Stimulated activated CD4-positive, alpha-beta T cell treated with anti-CD3 and anti-CD28 coated beads, TNF-alpha, amount 100 ng/mL, for 4 hours (primary cell): ENCODE measurements at places on chromosomes 13 and 19.

GRCh38 chr19:40465025-40465556 lies 454 bp downstream of the BLVRB start:
- no peak for DNase-seq

DNA sequence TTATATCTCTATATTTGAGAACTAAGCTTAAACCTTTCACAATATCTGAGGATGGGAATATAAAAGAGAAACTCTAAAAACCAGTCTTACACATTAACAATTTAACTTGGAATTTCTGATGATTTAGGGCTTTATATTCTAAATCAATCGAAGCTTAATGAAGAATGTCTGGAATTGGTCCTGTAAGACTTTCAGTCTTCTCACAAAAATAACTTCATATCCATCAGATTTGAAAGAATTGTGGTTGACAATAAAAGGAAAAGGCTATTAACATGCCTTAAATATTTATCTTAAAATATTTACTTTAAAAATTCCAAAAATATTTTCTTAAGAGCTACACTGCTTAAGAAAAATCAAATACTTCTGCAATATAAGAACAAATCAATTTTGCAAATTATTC lies 27.3 kb downstream of the MYCBP2 start:
- DNase-seq = no peak

GRCh38 chr13:111632906-111633305 lies 312.5 kb downstream of the TEX29 start:
- DNase-seq = no peak

DNA sequence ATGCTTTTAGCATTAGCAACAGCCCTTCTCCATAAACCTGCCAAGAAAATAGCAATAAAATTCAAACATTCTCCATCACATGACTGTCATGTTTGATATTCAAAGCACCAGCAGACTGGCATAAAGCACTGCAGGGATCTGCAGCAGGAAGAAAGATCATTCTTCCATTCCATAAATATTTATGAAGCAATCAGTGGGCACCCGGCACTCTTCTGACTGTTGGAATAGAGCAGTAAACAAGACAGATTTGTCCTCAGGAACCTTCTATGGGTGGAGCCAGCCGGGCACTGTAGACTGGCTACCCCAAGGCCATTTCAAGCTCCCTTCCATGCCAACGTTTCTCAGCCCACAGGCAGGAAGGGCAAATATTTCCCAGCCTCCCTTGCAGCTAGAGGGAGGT lies 25.5 kb downstream of the PLA2G4C start:
- no peak for DNase-seq

DNA sequence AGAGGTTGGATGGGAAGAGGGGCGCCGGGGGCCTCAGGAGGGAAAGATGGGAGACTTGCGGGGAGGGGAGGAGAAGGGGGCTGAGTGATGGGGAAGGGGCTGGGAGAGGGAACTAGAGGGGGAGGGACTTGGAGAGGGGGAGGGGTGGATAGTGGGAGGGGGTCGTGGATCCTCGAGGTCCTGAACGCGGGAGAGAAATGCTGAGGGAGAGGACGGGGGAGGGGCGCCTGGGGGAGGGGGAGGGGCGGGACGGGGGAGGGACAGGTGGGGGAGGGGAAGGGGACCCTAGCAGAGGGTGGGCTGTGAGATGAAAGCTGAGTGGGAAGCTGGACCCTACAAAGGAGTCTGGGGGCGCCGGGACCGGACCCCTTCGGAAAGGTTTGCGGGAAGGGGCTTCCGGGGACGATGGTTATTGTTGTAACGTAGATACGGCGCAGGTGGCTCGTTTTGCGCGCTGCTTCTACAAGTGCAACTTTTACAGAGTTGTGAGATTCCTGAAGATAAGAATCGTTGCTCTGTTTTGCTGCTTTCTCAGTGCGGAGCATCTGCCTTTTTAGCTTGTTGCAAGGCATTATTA lies 418 bp downstream of the ZNF444 start:
- no peak for DNase-seq

DNA sequence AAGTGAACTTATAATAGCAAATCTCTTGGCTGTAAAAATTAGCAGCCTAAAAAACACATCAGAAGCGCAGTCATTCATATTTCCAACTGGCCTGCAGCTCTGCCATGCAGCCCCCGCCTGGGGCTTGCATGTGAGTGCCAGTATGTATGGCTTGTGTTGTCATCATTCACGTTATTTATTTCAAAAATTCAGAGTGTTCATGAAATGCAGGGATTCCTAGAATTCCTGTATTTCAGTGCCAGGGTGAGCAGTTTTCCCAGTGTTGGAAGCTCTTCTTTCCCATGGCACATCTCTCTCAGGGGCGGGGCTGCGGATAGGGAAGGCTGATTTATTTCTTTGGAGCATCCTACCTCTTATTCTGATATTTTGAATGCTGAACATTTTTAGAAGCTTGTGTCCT lies 234.6 kb downstream of the FGF9 start:
- DNase-seq = no peak

DNA sequence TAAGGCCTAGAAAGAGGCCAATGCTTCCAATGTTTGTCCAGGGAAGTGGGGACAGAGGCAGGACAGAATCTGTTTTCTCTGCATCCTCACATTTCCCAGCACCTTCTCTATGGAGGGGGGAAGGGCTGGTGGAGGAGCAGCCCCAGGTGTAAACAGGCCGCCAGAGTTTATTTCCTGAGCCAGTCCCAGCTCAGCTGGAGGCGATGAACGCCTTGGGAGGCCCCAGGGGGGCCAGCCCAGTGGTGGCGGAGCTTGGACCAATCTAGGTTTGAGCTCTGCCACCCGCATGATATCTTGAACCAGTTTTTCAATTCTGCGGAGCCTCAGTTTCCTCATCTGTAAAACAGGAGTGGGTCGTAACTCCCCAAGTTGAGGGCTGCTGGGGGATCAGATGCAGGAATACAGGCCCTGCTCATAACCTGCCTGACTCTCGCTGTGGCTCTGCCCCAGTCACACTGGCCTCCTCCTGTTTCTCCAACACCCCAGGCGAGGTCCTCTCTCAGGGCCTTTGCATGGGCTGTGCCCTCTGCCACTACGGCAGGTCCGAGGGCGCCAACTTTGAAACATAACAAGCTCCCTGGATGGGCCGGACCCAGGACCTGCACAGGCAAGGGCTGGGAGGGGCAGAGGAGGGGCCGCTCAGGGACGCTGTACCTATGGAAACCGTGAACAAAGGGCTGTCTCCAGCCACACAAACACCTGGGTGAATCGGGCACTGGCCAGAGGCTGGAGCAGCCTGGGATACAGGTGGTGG lies 1.1 kb downstream of the TNFAIP8L1 start:
- DNase-seq = no peak
